Natural killer cell (primary cell): ENCODE measurements at places on chromosomes 12 and 14. TPM values are rescaled to one million over a fixed set of nuclear protein-coding genes. Genes with fewer than 3 reads are reported as not detected.

DNA sequence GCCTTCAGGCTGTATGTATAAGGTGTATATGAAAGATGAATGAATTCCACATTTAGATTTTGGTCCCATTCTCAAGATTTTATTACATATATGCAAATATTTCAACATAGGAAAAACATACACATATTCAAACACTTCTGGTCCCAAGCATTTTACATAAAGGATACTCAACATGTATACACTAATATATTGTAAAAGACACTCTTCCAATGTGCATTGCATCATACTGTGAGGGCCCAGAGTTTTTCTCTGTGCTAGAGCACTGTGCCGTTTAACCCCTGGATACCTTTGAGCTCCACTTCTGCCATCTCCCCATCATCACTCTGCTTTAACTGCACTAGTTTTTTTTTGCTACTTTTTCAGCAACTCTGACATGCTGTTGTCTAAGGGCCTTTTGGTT, 48.1 kb downstream of the ZDHHC17 start:
- no peak overlapping the region for H3K27ac ChIP-seq
- no peak overlapping the region for H3K4me3 ChIP-seq
- no peak for DNase-seq
- H3K36me3 ChIP-seq, result peaks cover 50% of the 10 kb centered on the region

KLHL33 gene
- total RNA-seq, result 0.31 TPM

DNA sequence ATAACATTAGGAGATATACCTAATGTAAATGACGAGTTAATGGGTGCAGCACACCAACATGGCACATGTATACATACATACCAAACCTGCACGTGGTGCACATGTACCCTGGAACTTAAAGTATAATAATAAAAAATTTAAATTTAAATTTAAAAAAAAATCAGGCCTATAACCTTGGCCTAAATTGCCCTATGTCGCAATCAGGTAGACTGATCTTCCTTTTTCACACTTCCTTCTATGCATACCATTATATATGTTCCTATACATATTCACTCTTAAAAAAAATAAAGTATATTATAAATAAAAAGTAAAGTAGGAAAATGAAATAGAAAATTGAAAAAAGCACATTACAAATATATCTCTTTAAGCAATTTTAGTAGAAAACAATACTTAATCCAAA, 117.7 kb upstream of the GARIN2 start:
- H3K4me1 ChIP-seq, result no peaks in the 10 kb centered on the region
- no peak overlapping the region for H3K27ac ChIP-seq
- H3K4me3 ChIP-seq, result no peak overlapping the region
- no peaks in the 10 kb centered on the region for H3K36me3 ChIP-seq
- DNase-seq, result no peak

- DNase-seq, result no peak
- no peaks in the 10 kb centered on the region for H3K27me3 ChIP-seq
- H3K36me3 ChIP-seq, result no peaks in the 10 kb centered on the region
- H3K4me1 ChIP-seq, result no peaks in the 10 kb centered on the region
- H3K4me3 ChIP-seq, result no peak overlapping the region
- no peak overlapping the region for H3K27ac ChIP-seq
Observed at GRCh38 chr14:56759094-56759493, 51.2 kb downstream of the OTX2 start.

GRCh38 chr12:66620688-66621087, 58.2 kb downstream of the GRIP1 start:
- no peaks in the 10 kb centered on the region for H3K27me3 ChIP-seq
- no peaks in the 10 kb centered on the region for H3K36me3 ChIP-seq
- no peak overlapping the region for H3K27ac ChIP-seq
- H3K4me3 ChIP-seq, result no peak overlapping the region
- H3K4me1 ChIP-seq, result no peaks in the 10 kb centered on the region

- no peaks in the 10 kb centered on the region for H3K36me3 ChIP-seq
- H3K27ac ChIP-seq, result no peak overlapping the region
- H3K27me3 ChIP-seq, result no peaks in the 10 kb centered on the region
- no peak overlapping the region for H3K4me3 ChIP-seq
- DNase-seq, result no peak
Observed at GRCh38 chr12:131115766-131116467, 162.2 kb downstream of the ADGRD1 start.

SMAGP gene
- total RNA-seq, result 19.0 TPM

DNA sequence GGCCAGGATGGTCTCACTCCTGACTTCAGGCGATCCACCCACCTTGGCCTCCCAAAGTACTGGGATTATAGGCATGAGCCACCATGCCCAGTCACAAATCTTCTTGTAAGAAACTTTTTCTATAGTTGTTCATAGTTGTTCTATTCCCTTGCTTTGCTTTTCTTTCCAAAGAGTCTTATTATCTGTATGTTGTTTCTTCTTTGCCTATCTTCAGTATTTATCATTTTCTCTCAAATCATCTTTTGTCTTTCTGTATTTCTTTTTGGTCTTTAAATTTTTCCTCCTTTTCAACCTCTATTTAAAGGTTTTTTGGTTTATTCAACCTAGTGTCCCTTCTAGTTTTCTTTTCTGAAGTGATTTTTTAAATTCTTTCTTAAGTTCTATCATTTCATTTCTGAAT, 68.7 kb downstream of the LRP6 start:
- no peaks in the 10 kb centered on the region for H3K4me1 ChIP-seq
- H3K36me3 ChIP-seq, result no peaks in the 10 kb centered on the region
- H3K27ac ChIP-seq, result no peak overlapping the region
- no peak overlapping the region for H3K4me3 ChIP-seq

- H3K4me1 ChIP-seq, result no peaks in the 10 kb centered on the region
- no peaks in the 10 kb centered on the region for H3K27me3 ChIP-seq
- no peaks in the 10 kb centered on the region for H3K36me3 ChIP-seq
- no peak for DNase-seq
Observed at GRCh38 chr12:61999311-61999710, 260.9 kb upstream of the USP15 start.

- peaks cover 76% of the 10 kb centered on the region for H3K4me1 ChIP-seq
- no peak for DNase-seq
- peaks cover 5% of the 10 kb centered on the region for H3K36me3 ChIP-seq
- peak overlapping the region; percentile 47 for H3K4me3 ChIP-seq
- no peaks in the 10 kb centered on the region for H3K27me3 ChIP-seq
Observed at GRCh38 chr12:132491138-132491663, 1.2 kb downstream of the FBRSL1 start.

DNA sequence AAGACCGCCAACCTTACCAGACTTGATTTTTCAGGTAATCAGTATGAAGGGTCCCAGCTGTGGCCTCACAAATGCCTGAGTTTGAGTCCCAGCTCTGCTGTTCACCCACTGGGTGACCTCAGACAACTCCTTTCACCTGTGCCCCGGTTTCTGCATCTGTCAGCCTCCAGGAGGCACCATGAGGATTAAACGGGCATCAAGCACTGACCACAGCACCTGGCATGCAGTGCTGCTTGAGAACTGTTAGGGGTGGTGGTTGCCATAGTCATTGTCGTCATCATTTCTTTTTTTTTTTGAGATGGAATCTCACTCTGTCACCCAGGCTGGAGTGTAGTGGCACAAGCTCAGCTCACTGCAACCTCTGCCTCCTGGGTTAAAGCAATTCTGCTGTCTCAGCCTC, 57.9 kb downstream of the PHETA1 start:
- H3K27ac ChIP-seq, result no peak overlapping the region
- H3K4me1 ChIP-seq, result peaks cover 5% of the 10 kb centered on the region
- H3K4me3 ChIP-seq, result no peak overlapping the region
- DNase-seq, result no peak
- H3K36me3 ChIP-seq, result no peaks in the 10 kb centered on the region

DNA sequence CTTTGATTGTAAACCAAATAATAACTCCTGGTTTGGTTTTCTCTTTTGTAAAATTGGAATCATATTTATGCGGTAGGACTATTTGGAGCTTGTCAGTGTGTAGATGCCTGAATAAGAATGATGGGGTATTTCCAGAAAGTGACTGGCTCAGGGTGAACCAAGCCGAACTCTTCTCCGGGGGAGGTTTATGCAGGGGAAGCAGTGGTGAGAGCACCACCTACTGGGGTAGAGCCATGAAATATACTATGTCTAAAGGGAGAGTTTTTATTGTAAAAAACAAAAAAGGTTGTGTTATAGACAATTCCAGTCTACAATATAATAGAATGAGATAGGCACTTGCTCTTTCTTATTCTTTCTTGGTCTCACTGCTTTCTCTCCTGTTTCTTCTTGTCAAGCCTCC, 222.9 kb upstream of the SLC16A7 start:
- DNase-seq, result no peak
- H3K27me3 ChIP-seq, result no peaks in the 10 kb centered on the region
- no peak overlapping the region for H3K27ac ChIP-seq
- H3K36me3 ChIP-seq, result no peaks in the 10 kb centered on the region

EML1 gene
- total RNA-seq, result not detected

- no peaks in the 10 kb centered on the region for H3K36me3 ChIP-seq
- no peak for DNase-seq
- H3K27me3 ChIP-seq, result no peaks in the 10 kb centered on the region
- no peak overlapping the region for H3K4me3 ChIP-seq
Observed at GRCh38 chr12:28292699-28293098, 102.4 kb downstream of the CCDC91 start.

DNA sequence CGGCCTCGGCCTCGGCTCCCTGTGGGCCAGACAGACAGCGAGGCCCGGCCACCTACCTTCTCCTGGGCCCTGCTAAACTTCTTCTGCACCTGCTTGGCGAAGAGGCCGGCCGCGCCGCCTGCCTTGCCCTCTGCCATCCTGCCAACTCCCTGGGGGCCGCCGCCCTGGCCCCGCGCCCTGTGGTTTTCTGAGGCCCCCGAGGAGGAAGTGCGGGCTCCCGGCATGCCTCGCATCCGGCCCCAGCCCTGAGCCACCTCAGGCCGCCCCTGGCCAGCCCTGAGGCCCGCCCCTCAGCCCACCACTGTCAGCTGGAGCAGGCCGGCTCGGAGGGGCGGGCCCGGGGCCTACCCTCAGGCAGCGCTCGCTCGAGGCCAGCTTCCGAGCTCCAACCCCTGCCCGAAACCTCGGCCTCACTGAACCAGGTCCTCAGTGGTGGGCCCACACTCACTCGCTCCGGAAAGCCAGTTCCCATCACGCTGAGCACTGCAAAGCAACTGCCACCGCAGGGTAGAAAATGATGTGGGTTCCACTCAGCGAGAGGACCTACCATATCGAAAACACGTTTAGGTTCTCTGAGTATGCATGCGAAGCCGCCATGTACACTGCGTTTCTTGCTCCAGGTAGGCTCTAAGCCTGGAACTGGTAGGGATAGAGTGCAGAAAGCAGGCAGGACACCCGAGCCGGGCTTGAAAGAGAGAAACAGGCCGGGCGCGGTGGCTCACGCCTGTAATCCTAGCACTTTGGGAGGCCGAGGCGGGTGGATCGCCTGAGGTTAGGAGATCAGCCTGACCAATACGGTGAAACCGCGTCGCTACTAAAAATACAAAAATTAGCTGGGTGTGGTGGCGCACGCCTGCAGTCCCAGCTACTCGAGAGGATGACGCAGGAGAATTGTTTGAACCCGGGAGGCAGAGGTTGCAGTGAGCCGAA, at the start of gene BIN2:
Gene BIN2, minus strand, starts transcription at position 209 of the 930 bp plus-strand sequence. Its CDS starts 72 bp downstream, at position 137.
- H3K27me3 ChIP-seq, result no peaks in the 10 kb centered on the region
- peak within 1 kb of the TSS; percentile 97 for H3K27ac ChIP-seq
- DNase-seq, result peak; percentile 78
- peaks cover 5% of the 10 kb centered on the region for H3K36me3 ChIP-seq

DNA sequence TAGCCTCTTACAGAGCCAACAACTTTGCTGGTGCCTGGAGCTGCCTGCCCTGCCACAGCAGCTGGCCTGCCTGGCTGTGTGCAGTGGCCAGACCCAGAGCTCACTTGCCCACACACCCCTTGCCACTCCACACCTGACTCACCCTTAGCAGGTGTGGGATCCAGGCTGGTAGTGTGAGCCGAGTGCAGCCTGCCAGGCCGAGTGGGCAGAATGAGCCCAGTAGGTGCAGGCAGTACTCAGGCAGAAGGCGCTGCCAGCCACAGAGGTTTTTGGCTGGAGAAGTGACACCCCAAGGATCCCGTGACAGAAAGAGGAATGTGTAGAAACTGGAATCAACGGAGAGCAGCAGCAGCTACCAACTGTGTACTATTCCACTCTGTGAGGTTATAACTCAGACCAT, 29.8 kb upstream of the PYGL start:
- H3K4me1 ChIP-seq, result no peaks in the 10 kb centered on the region
- H3K36me3 ChIP-seq, result no peaks in the 10 kb centered on the region
- no peaks in the 10 kb centered on the region for H3K27me3 ChIP-seq

FAM181A gene
- not detected for total RNA-seq

DNA sequence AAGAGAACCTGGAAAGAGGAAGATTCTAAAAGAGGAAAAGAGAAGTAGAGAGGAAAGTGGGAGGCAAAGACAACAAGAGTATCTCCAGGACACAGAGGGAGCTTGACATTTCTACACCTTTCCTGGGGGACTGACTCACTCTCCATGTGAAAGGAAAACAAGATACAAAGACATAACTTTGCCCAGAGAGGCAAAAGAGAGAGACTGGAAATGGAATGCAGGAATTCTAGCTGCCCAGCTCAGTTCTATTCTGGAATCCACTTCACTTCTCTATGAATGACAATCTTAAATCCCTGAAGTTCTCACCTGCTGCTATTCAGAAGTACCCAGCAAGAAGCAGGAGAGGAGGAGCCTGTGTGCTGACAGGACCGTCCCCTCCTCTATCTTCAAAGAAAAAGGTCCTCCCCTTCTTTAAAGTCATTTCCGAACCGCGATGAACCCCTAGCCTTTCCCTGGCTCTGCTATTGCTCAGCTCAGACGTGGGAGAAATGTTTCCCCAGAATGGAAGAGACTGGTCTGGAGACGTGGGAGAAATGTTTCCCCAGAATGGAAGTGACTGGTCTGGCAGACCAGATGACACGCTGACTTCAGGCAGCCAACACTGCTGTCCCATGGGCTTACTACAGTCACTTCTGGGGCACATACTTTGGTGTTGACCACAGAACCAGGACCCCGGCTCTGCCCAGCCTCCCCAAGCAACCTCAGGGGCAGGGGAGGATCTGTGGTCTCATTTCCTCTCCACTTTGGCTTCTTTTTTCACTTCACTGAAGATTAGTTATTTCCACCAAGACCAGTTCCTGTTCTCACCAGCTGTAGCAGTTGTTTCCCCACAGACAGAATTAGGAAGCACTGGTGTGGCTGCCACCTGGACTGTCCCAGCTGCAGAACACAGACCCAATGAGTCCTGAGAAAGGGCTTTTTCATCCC, 8.3 kb downstream of the FMNL3 start:
- peak overlapping the region; percentile 5 for H3K4me3 ChIP-seq
- no peaks in the 10 kb centered on the region for H3K27me3 ChIP-seq
- peak; percentile 45 for DNase-seq
- peaks cover 37% of the 10 kb centered on the region for H3K4me1 ChIP-seq
- peak overlapping the region; percentile 70 for H3K27ac ChIP-seq

LALBA gene
- total RNA-seq, result not detected

- no peaks in the 10 kb centered on the region for H3K27me3 ChIP-seq
- no peak overlapping the region for H3K4me3 ChIP-seq
- no peaks in the 10 kb centered on the region for H3K36me3 ChIP-seq
- no peaks in the 10 kb centered on the region for H3K4me1 ChIP-seq
- no peak overlapping the region for H3K27ac ChIP-seq
Observed at GRCh38 chr14:34211732-34212131, 250.3 kb downstream of the SPTSSA start.

GRCh38 chr14:105094193-105094907, 29.1 kb upstream of the GPR132 start:
- no peaks in the 10 kb centered on the region for H3K36me3 ChIP-seq
- H3K4me1 ChIP-seq, result peaks cover 28% of the 10 kb centered on the region
- H3K27ac ChIP-seq, result no peak overlapping the region
- peak overlapping the region; percentile 82 for H3K4me3 ChIP-seq
- DNase-seq, result no peak

- no peak overlapping the region for H3K4me3 ChIP-seq
- no peak overlapping the region for H3K27ac ChIP-seq
- H3K36me3 ChIP-seq, result no peaks in the 10 kb centered on the region
- no peaks in the 10 kb centered on the region for H3K27me3 ChIP-seq
Observed at GRCh38 chr12:44286821-44287505, 451.1 kb downstream of the TMEM117 start.
